Activated T-cell treated with anti-CD3 and anti-CD28 coated beads, Interleukin-2, amount 50 U/mL, for 24 hours (primary cell): ENCODE measurements at places on chromosomes 3 and 15.

DNA sequence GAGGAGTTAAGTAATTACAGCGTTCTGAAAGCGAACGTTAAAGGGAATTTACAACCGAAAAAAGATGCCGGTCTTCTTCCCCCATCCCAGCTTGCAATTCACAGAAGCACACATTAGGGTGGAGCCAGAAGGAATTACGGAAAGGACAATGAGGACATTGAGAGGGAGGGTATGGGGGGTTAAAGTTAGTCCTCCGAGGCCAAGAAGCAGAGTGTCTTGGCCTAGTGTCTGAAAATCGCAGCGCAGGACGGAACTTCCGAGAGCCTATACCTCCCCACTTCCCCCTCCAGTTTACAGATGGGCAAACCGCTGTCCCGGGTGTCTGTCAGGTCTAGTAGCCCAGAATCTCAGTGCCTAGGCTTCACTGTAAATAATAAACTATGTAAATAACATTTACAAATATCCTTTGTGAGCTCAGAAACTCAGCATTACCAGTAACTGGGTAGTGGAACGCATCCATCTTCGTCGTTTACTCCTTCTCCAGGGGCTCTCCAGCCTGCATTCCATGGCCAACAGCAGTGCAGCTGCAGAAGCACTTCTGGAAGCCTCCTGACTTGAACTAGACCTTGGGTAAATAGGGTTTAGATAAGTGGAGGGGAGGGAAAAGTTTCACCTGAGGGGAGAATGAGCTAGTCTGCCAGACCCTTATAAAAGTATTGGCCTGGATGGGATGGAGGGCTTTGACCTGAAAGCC lies 922 bp downstream of the ADPRH start:
- H3K4me3 ChIP-seq = peak overlapping the region; percentile 84
- H3K4me1 ChIP-seq = peaks cover 29% of the 10 kb centered on the region
- DNase-seq = peak; percentile 42
- H3K27ac ChIP-seq = peak overlapping the region; percentile 91

GRCh38 chr3:23884481-23884880 lies 32.3 kb downstream of the NKIRAS1 start:
- peaks cover 25% of the 10 kb centered on the region for H3K36me3 ChIP-seq
- no peak overlapping the region for H3K4me3 ChIP-seq
- H3K27ac ChIP-seq = no peak overlapping the region
- H3K27me3 ChIP-seq = no peaks in the 10 kb centered on the region
- peaks cover 21% of the 10 kb centered on the region for H3K4me1 ChIP-seq

DNA sequence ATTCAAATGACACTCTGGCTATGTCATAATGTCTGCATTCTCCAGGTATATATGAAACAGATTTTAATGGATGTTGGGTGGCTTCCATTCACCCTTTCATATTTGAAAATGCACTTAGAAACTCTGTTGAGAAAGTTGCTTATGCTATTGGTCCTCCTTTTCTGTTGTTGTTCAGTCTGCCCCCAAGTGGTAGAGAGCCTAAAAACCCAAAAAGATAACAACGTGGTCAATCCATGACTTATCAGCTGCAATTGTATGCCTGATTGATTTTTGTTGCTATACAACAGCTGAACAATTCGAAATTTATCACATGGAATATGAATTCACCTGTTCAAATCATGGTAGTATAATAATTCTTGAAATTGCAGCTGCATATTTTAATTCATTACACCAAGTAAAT lies 279.8 kb downstream of the ROBO2 start:
- H3K27me3 ChIP-seq = no peaks in the 10 kb centered on the region
- no peak overlapping the region for H3K27ac ChIP-seq
- DNase-seq = no peak
- H3K4me1 ChIP-seq = no peaks in the 10 kb centered on the region
- no peak overlapping the region for H3K4me3 ChIP-seq
- no peaks in the 10 kb centered on the region for H3K36me3 ChIP-seq

GRCh38 chr3:126181398-126181725 lies 976 bp upstream of the ALDH1L1 start:
- H3K4me1 ChIP-seq = peaks cover 6% of the 10 kb centered on the region
- H3K36me3 ChIP-seq = no peaks in the 10 kb centered on the region
- no peak overlapping the region for H3K4me3 ChIP-seq
- DNase-seq = no peak

DNA sequence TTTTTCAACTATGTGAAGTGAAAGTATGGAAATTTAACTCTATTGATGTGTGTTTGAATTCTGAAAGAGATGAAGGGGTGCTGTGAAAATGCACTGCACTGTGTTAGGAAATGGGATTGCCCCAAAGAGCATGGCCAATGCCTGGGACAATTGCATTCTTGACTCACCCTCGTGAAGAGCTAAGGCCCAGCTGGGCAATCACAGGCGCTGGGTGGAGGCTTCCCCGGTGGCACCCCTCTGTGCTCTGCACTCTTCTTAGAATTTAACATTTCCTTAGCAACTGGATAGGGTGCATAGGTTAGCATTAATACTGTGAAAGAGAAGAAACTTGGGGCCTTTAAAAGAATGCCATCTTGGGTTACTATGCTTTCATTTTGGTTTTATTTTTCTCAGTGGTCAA lies 179.9 kb upstream of the GOLIM4 start:
- no peaks in the 10 kb centered on the region for H3K4me1 ChIP-seq
- H3K4me3 ChIP-seq = no peak overlapping the region
- no peaks in the 10 kb centered on the region for H3K36me3 ChIP-seq
- no peaks in the 10 kb centered on the region for H3K27me3 ChIP-seq

DNA sequence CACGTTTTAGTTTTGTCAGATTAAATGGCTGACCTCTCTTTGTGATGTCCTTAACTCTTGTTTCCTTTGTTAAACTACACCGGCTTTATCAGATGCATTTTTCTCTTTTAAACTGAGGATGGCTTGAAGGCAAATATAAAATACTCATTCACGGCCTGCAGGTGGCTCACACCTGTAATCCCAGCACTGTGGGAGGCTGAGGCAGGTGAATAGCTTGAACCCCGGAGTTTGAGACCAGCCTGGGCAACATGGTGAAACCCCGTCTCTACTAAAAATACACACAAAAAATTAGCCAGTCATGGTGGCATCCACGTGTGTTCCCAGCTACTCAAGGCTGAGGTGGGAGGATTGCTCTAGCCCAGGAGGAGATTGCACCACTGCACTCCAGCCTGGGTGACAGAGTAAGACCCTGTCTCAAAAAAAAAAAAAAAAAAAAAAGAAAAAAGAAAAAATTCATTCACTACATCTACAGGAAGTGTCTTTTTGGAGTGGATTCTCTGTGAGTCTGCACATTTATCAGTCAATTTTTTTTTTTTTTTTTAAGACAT lies 34.7 kb upstream of the SACM1L start:
- DNase-seq = no peak
- H3K4me3 ChIP-seq = no peak overlapping the region
- H3K27me3 ChIP-seq = no peaks in the 10 kb centered on the region
- H3K36me3 ChIP-seq = peaks cover 22% of the 10 kb centered on the region
- H3K27ac ChIP-seq = peak overlapping the region; percentile 55

DNA sequence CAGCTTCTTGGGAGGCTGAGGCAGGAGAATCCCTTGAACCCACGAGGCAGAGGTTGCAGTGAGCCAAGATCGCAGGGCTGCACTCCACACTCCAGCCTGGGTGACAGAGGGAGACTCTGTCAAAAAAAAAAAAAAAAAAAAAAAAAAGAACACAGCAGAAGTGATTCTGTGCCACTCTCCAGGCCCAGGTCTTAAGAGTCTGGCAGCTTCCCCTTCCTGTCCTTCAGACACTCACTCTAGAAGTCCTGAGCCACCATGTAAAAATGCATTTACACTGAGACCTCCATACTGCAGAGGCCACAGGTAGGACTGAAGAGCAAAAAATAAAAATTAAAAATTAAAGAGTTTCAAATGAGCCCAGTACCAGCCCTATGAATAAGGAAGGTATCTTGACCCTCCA lies 11.8 kb upstream of the CDV3 start:
- no peaks in the 10 kb centered on the region for H3K4me1 ChIP-seq
- H3K27ac ChIP-seq = no peak overlapping the region
- H3K27me3 ChIP-seq = no peaks in the 10 kb centered on the region

- no peaks in the 10 kb centered on the region for H3K36me3 ChIP-seq
- no peak overlapping the region for H3K4me3 ChIP-seq
- peaks cover 4% of the 10 kb centered on the region for H3K4me1 ChIP-seq
- no peak for DNase-seq
- H3K27me3 ChIP-seq = no peaks in the 10 kb centered on the region
Measured at GRCh38 chr3:9205345-9206143, 43.9 kb downstream of the SRGAP3 start.

DNA sequence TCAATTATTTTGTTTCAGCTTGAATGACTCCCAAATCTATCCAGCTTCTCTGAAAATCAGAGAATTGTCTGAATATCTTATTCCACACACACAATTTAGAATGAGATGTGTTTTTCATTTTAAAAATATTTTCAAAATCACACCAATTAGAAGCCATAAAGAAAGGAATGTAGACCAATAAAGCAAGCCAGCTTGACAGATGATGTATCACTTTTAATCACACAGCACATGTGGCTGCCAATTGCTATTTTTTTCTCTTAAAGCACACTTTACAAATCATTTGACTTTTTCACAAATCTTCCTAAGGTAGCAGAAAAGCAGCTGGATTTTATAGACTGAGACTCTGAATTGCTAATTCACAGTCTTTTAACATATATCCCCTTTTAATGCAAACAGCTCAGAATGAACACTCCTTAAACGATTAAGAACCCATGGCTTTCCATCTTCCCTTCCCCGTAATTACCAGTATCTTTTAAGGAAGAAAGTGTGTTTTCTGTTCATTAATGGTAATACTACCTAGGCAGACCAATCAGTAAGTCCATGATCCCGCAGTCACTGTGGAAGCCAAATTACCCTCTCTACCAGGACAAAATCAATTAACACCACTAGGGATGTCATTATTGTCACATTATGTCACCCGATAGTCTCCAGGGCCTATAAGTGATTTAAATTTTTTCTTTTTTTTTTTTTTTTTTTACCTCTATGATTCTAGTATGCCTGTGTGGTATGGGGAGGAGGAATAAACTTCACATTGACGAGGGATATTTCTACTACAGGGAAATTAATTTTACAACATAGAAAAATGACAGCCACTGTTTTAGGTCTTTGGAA lies 250.0 kb upstream of the VEPH1 start:
- no peaks in the 10 kb centered on the region for H3K36me3 ChIP-seq
- H3K4me3 ChIP-seq = no peak overlapping the region
- H3K27ac ChIP-seq = no peak overlapping the region
- no peaks in the 10 kb centered on the region for H3K4me1 ChIP-seq
- no peak for DNase-seq
- no peaks in the 10 kb centered on the region for H3K27me3 ChIP-seq

- DNase-seq = no peak
- H3K4me1 ChIP-seq = no peaks in the 10 kb centered on the region
- H3K27me3 ChIP-seq = no peaks in the 10 kb centered on the region
- no peak overlapping the region for H3K27ac ChIP-seq
Measured at GRCh38 chr3:142105991-142106390, 43.4 kb downstream of the TFDP2 start.

GRCh38 chr15:70084461-70084860 lies 13.3 kb downstream of the TLE3 start:
- no peak overlapping the region for H3K27ac ChIP-seq
- DNase-seq = no peak
- H3K4me3 ChIP-seq = no peak overlapping the region
- peaks cover 96% of the 10 kb centered on the region for H3K36me3 ChIP-seq
- H3K4me1 ChIP-seq = peaks cover 84% of the 10 kb centered on the region

- no peak overlapping the region for H3K4me3 ChIP-seq
- peaks cover 22% of the 10 kb centered on the region for H3K4me1 ChIP-seq
- no peaks in the 10 kb centered on the region for H3K36me3 ChIP-seq
- peak overlapping the region; percentile 18 for H3K27ac ChIP-seq
- no peaks in the 10 kb centered on the region for H3K27me3 ChIP-seq
Measured at GRCh38 chr3:177928172-177928873, 607.9 kb upstream of the KCNMB2 start.

DNA sequence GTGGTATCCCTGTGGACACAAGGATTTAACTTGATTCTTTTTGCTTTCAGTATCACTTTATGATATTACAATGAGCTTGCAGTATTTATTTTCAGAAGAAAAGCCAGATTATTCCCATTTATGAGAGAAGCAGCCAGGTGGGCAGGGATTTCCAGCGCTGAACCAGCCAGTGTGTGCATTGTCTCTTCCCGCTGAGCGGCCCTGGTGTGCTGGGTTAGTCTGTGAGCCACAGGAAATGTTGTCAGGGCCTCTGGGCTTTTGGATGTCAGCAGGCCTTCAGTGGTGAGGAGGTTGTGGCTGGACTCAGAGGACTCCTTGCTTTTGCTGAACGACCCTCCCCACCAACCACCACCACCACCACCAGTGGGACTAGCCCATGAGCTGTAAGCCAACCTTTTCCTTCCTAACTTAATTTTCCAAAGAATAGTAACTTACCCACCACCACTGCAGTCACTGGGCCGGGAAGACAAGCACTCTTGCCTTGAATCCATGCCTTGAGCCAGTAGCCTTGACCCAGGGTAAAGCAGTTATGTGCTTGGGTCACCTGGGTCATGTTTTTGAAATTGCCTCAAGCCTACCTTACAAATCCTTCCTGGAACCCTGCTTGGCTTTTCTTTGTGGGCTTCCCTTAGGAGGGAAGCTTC lies 33.1 kb downstream of the FLNB start:
- H3K4me1 ChIP-seq = peaks cover 63% of the 10 kb centered on the region
- H3K27me3 ChIP-seq = no peaks in the 10 kb centered on the region
- no peak overlapping the region for H3K27ac ChIP-seq
- H3K36me3 ChIP-seq = no peaks in the 10 kb centered on the region
- no peak for DNase-seq
- no peak overlapping the region for H3K4me3 ChIP-seq

GRCh38 chr3:160413613-160414248 lies 14.3 kb downstream of the SMC4 start:
- no peak overlapping the region for H3K4me3 ChIP-seq
- H3K27me3 ChIP-seq = no peaks in the 10 kb centered on the region
- H3K36me3 ChIP-seq = peaks cover 86% of the 10 kb centered on the region
- DNase-seq = peak; percentile 59

GRCh38 chr3:21226086-21226485 lies 524.9 kb downstream of the ZNF385D start:
- H3K27ac ChIP-seq = no peak overlapping the region
- H3K4me1 ChIP-seq = no peaks in the 10 kb centered on the region
- DNase-seq = no peak
- no peaks in the 10 kb centered on the region for H3K36me3 ChIP-seq
- H3K4me3 ChIP-seq = no peak overlapping the region

DNA sequence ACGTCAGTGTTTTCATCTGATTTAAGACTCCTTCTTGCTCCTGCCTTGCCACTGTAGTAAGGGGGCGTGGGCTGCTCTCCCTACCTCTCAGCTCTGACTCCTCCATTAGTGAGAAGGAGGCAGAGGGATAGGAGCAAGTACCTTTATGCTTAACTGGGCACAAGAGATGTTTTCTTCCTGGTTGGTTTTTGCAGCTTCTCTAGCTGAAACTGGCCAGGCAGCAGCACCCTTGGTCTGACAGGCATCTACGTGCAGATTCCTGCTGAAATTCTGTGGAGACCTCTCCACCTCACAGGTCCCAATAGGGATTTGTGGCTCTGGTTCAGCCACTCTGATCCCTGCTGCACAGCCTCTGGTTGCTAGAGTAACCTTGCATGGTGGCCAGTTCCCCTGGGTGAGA lies 132.5 kb downstream of the CACNA1D start:
- H3K27me3 ChIP-seq = peaks cover 38% of the 10 kb centered on the region

GRCh38 chr3:58952128-58952917 lies 97.5 kb downstream of the CFAP20DC start:
- no peak overlapping the region for H3K27ac ChIP-seq
- no peak for DNase-seq
- H3K4me1 ChIP-seq = no peaks in the 10 kb centered on the region
- H3K27me3 ChIP-seq = no peaks in the 10 kb centered on the region
- no peaks in the 10 kb centered on the region for H3K36me3 ChIP-seq
